ENCODE measurements at places on chromosomes 13 and 19.

- no peak for DNase-seq
Measured at GRCh38 chr13:81293594-81294164, 952.8 kb upstream of the SPRY2 start.

GRCh38 chr13:78881751-78882150 is 222.8 kb upstream of the OBI1 start:
- no peak for DNase-seq

DNA sequence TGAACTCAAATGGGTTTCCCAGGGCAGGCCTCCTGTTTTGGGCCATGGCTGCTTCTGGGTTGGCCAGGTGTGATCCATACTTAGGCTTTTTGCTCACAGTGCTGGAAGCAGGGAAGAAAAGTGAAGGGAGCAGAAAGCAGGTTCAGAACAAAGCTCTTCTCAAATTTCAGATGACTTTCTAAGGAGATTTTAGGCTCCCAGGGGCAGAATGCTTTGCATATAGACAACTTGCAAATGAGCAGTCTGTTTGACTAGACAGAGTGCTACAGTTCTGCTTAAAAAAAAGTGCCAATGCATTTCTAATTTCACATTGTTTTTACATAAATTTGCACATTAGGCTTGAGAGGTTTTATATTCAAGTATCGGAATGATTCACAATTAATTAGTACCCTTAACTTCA is 2.6 kb upstream of the SLC10A2 start:
- no peak for DNase-seq

DNA sequence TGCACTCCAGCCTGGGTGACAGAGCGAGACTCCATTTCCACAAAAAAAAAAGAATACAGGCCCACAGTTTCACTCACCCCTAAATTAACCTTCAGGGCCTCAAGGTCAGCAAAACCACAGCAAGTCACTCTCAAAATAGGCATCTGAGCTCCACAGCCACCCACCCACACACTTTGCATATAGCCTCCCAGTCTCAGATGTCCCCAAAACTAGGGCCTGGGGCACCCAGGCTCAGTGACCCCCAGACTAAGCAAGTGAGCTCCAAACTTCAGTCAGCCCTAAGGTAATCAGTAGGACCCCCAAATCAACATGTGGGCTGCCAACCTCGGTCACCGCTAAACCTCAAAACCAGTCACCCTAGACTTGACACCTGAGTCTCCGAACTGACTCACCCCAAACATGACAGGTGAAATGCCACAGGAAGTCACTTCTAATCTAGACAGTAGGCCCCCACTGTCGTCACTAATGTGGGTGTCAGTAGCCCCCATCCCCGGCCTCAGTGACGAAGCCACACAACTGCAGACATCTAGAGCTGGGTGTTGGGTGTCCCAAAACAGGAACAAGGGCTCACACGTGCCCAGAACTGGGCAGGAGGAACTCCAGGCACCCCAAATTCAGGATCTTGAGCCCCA is 13.9 kb downstream of the RABAC1 start:
- DNase-seq, result no peak

DNA sequence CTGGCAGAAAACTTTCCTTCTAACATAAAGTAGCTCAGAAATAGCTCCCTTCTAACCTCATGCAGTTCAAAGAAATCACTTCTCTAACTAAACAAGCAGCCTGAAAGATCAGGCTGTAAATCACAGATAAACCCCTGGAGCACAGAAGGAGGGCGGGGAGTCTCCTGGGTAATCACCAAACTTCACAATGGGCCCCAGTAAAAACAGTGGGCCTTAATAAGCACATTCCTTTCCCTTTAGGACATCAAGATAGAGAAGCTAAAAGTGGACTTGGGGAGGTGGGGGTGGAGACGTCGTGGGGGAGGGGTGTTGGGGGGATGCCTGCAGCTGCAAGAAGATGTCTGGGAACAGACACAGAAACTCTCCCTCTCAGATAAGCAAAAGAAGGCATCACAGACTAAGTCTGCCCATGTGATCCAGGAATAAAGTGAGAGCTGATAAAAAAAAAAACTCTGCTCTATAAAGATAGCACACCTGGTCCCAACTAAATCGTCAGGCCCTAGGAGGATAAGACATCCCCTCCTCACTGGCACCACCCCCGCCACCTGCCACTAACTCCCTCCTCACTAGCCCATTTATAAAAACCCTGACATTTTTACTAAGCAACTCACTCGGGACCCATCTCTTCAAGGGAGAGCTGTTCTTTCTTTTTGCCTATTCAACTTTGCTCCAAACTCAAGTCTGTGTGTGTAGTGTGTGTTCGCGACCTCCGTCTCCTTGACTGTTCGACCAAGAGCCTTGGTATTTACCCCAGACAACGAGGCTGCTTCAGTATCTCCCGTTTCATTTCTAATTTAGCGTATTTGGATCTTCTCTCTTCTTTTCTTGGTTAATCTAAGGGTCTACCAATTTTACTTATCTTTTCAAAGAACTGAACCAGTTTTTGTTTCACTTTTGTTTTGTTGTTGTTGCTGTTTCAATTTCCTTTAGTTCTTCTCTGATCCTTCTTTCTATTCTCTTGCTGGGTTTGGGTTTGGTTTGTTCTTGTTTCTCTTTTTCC is 31.7 kb downstream of the DNAJC15 start:
- no peak for DNase-seq

DNA sequence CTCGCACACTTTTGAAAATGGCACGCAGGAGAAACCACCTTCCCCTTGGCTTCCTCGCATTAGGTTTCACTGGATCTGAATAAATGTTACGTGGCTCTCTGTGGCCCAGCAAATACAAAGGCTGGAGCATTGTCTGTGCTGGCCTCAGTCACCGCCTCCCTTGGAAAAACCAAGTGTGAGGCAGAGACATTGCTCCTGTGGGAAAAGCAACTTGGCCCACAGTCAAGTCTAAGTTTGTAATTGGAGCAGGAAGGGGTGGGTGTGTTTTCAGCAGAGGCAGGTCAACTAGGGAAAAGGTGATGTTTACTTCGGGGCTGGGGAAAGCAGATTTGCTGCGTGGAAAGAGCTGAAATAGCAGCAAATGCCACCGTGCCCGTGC is 101.6 kb downstream of the IRS2 start:
- no peak for DNase-seq

DNA sequence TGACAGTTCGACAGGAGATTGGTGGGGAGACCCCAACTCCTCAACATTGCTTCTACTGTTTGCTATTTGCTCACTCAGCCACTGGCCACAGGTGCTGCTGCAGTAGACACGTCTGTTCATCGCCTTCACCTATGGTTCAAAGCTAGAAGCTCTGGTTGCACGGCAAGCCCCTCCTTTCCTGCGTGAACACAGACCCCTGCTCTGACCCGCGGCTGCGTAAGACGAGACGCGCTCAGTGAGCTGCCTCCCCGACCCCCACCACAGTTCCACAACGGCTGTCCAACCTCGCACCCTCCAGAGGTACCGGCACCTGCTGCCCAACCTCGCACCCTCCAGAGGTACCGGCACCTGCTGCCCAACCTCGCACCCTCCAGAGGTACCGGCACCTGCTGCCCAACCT is 6.8 kb downstream of the RASA3 start:
- DNase-seq, result no peak

- no peak for DNase-seq
Measured at GRCh38 chr19:39858541-39858940, 12.4 kb upstream of the FBL start.

DNA sequence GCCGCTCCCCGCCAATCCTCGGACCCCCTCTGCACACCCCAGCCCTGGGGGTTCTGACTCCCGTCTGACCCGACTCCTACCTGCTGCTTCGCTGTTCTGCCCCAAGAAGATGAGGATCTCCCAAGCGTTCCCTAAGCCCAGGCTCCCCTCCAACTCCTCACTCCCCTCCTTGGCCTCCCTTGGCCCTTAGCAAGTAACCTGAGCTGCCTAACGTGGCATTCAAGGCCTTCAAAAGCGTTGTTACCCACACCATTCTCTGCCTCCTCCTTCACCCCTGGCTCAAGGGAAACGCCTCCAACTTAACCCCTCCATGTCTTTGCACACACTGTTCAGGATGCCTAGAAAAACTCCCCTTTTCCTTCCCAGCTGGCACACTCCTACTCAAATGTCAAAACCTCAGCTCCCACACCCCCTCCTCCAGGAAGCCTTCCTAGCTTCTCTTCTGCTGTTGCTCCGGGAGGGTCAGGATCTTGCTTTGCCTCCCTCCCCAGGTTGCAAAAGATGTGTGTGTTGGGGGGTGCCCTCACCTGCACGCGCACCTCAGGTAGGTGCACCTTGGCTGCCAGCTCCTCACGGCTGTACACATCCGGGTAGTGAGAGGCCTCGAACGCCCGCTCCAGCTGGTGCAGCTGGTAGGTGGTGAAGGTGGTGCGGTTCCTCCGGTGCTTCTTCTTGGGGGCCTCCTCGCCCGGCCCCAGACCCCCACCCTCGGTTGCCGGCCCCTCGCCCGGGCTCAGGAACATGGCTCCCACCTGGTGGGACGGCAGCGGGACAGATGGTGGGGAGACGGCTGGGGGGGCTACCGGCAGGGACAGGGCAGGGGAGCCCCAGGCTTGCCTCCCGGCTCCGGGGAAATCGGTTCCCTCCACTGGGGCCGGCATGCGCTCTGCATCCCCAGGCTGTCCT is 775 bp downstream of the RAX2 start:
- DNase-seq, result no peak

DNA sequence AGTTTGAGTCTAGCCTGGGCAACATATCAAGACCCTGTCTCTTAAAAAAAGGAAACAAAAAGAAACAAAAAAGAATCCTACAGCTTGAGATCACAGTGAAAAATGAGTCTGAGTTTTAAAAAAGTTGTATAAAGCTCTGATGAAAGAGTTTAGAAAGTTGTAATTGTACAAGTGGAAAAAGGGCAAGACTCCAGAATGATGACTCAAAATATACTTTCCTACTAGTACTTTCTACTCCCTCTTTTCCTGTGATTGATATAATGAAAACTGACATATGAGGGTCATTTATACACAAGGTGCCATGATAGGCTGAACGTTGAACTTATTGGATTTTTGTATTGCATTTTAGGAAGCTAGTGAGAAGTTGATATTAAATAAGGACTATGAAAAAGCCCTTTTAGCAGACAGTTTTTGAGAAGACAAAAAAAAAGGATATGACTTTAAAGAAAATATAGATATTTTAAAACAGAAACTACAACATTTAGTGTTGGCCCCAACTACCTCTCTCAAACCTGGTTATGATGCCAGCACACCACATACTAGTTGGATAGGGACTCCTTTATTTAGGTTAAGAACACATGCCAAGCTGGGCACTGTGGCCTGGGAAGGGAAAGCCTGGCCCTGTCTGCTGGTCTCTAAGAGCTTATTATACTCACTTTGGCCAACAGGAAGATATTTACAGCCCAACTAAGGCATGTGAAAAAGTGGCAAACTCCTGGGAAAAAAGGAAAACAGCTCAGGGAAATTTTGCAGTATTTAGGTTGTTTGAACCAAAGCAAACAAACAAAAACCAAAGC is 116.6 kb downstream of the KL start:
- no peak for DNase-seq

DNA sequence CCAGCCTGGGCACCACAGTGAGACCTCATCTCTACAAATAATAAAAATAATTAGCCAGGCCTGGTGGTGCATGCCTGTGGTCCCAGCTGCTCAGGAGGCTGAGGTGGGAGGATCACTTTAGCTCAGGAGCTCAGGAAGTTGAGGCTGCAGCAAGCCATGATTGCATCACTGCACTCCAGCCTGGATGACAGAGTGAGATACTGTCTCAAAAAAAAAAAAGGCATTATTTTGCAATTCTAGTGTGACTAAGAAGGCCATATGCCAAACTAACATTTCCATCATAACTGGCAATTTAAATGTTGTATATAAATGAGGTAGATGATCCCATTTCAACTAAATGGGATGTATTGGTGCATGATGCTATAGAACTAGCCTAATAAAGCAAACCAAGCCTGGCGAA is 632.8 kb upstream of the KLF12 start:
- no peak for DNase-seq

DNA sequence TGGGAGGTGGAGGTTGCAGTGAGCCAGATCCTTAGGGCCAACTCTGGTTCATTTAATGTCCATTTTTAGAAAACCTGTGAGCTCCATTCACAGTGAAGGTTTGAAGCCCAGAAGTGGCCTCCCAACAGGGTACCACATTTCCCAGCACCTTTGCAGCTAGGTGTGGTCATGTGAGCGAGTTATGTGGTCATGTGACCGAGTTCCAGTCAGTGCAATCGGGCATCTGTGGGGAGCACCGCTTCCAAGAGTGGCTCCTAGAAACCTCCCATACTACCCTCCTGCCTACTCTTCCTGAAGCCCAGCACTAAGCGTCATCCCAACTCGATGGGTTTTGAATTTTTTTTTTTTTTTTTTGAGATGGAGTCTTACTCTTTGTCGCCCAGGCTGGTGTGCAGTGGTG is 663 bp upstream of the PLA2G4C start:
- no peak for DNase-seq

DNA sequence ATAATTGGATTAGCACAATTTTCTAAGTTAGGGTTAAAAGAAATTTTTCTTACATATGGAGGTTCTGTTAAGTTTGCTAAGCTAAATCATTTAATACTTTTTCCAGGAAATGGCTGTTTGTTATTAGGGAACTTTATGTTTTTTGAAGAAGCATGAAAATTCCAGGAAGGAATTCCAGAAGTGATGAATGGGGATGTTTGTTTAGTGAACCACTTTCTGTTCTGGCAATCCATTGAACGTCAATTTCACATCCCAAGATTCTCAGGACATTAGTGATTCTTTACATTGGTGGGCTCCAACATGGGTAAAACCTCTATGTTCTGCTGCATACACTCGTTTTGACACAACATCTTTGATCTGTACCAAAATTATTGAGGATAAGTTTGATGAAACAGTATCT is 534.4 kb downstream of the IRS2 start:
- DNase-seq, result no peak

- no peak for DNase-seq
Measured at GRCh38 chr19:709196-709964, 645 bp downstream of the PALM start.

- DNase-seq, result no peak
Measured at GRCh38 chr13:29369060-29369743, 226.3 kb downstream of the SLC7A1 start.

GRCh38 chr13:32314271-32315237 is 609 bp downstream of the ZAR1L start:
- DNase-seq, result no peak

DNA sequence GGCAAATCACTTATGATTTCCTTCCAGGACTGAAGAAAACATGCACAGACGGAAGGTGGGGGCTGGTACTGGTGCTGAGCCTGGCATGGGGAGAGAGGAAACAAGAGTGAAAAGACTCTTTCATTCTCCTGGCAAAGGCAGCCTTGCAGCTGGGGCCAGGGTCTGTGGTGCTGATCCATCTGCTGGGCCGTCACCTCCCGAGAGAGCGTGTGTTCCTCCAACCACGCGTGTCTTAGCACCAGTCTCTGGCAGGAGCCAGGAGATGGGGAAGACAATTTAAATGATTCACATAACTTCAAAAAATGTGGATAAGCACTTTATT is 23.9 kb upstream of the SPART start:
- peak; percentile 35 for DNase-seq

DNA sequence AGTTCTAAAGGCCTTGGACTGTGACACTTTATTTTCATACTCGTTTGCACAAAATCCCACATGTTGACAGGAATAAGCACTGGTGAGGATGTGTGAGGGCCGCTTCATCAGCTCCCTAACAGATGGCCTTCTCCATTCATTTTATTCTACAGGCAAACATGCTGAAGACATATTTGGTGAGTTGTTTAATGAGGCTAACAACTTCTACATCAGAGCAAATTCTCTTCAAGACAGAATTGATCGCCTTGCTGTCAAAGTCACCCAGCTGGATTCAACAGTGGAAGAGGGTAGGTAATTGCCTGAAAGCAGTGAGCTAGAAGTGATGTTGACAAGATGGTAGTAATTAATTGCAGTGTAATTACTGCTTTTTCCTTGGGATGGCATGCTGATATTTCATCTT is 95.7 kb downstream of the GPR12 start:
- no peak for DNase-seq

- no peak for DNase-seq
Measured at GRCh38 chr13:51920267-51920666, 58.5 kb downstream of the CCDC70 start.
